SJCRH30 (cell line): ENCODE measurements at places on chromosomes 5 and 9. TPM values are rescaled to one million over a fixed set of nuclear protein-coding genes. Genes with fewer than 3 reads are reported as not detected.

DNA sequence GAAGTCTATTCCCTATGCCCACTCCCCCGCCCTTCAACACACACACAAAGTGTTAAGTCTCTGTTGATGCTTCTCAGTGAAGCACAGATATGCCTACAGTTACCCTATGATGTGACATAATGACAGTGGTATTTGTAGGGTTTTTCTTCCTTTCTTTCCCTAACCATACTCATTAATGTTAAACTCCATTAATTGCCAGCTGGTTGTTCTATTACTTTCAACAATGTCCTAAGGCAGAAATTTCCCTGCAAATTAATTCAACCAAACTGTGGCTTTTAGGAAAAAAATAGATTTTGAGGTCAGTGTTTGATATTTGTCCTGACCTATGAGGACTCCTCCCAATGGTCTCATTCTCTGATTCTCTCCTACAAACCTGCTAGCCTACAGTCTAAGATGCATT, 38.2 kb upstream of the SLCO6A1 start:
- DNase-seq = no peak

GRCh38 chr9:97975376-97975775, 7.8 kb upstream of the ANP32B start:
- no peak for DNase-seq

DNA sequence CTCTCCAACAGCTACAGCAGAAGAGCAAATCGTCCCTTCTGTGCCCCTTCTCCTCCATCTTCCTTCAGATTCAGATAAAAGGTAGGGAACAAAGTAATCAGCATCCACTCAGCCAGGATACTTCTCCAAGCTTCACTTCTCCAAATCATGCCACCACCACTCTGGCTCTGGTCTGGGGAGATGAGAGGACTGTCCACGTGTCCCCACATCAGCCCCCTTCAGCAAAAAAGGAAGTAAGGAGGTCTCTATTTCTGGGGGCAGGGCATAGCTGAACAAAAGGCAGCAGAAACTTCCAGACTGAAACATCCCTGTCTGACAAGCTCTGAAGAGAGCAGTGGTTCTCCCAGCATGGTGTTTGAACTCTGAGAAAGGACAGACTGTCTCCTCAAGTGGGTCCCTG, 116.9 kb downstream of the C5orf15 start:
- DNase-seq = no peak

DNA sequence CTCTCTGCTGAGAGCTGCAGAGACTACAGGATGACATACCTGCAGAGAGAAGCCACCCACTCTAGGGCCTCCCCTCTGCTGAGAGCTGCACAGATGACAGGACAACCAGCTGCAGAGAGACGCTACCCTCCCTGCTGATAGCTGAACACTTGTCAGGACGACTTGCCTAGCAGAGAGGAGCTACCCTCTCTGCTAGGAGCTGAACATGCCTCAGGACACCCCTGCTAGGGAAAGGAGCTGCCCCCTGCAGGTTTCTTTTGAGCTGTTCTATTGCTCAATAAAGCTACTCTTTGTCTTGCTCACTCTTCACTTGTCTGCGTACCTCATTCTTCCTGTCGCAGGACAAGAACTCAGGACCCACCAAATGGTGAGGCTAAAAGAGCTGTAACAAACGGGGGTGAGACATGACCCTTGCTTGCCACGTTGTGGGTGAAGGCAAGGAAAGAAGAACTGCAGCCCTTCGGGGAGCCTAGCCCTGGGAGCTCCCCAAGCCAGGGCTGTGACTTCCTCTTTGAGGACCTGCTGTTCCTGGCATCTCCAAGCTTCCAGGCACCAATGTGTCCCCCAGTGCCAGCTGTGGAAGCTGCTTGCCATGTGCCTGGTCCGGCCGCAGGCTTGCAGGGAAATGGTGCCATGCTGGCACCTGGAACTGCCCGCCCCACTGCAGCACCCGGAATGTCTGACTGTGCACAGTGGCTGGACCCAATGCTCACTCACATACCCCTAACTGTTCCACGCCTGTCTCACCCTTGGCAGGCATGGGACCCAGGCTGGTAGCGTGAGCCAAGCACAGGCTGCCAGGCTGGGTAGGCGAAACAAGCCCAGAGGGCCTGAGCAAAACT, 5.1 kb upstream of the TESK1 start:
- no peak for DNase-seq

DNA sequence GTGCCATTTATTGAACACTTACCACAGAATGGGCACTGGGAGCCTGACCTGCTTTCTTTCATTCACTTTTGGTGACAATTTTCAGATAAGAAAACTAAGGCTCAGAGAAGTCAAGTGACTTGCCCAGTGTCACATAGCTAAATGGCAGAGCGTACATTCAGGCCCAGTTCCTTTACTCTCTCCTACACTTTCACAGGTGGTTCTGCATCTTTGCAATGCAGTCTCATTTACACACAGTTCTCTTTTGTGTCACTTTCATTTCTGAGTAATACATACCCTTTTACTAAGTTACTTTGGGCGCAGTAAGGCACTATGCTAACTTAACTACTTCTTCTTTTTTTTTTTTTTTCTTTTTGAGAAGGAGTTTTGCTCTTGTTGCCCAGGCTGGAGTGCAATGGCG, 8.3 kb downstream of the NFIL3 start:
- no peak for DNase-seq

DNA sequence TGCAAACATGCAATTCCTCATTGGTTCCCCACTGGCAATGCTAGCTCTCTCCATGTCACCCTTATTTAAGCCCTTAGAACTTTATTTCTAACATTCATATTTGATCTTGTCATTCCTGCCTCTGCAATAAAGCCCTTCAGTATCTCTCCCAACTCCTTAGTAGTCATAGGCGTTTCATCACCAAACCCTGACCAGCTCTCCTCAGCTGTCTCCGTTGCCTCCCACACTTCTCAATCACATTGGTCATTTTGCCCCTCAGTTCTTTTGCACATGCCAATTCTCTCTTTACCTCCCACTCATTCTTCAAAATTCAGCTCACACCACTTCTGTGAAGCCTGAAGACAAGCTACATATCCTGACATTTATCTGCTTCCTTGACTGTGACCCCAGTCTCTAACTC, 2.8 kb upstream of the RUSC2 start:
- no peak for DNase-seq

DNA sequence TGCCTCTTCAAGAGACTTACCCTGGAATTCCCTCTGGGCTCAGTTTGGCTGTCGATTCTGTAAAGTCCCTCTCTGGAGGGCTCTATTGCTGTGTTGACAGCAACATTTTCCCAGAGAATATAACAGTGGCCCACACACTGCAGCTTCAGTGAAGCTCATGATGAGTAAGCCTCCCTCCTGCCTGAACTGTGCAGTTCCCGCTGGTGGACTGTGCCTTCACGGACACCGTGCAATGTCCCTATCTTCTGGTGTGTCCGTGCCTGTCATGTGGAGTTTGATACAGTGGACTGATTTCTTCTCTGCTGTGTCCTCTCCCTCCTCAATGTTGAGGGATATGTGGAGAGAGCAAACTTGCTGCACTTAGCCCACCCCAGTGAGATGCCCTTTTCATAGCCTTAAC, 109.0 kb downstream of the NTRK2 start:
- DNase-seq = no peak

DNA sequence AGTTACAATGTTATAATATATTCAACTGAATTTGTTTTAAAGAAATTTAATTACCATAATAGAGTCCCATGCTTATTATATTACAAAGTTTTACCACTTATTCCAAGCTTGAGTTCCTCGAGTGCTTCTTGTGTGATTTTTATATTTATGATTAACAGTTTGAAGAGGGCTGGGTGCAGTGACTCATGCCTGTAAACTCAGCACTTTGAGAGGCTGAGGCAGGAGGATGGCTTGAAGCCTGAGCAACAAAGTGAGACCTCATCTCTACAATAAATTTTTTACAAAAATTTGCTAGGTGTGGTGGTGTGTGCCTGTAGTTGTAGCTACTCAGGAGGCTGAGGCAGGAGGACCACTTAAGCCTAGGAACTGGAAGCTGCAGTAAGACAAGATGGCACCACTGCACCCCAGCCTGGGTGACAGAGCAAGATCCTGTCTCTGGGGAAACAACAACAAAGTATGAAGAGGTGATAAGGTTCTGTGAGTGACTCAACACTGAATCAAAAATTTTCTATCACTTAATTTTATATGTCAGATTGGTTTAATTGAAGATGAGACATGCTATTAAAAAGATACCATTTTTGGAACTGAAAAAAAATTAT, 9.2 kb downstream of the POC5 start:
- no peak for DNase-seq

GRCh38 chr9:137454597-137455358, 4.4 kb downstream of the NSMF start:
- DNase-seq = no peak

- peak; percentile 35 for DNase-seq
Observed at GRCh38 chr5:156328161-156328560, 1.2 kb downstream of the SGCD start.

DNA sequence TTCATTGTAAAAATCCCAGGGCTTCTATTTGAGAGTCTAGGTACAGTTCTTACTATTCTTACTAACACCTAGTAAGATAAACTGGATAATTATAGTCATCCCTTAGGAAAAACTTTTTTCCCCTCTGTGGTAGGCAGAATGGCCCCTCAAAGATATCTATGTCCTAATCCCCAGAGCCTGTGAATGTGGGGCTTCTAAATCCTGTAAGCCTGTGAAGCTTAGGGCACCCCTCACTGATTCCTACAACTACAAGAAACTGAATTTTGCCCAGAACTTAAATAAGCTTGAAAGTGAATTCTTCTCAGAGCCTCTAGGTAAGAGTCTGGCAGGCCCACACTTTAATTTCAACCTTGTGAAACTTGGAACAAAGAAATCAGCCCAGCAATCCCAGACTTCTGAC, 130.1 kb upstream of the ACOT12 start:
- DNase-seq = peak; percentile 6

- no peak for DNase-seq
Observed at GRCh38 chr5:149969181-149969930, 8.8 kb downstream of the SLC26A2 start.

DNA sequence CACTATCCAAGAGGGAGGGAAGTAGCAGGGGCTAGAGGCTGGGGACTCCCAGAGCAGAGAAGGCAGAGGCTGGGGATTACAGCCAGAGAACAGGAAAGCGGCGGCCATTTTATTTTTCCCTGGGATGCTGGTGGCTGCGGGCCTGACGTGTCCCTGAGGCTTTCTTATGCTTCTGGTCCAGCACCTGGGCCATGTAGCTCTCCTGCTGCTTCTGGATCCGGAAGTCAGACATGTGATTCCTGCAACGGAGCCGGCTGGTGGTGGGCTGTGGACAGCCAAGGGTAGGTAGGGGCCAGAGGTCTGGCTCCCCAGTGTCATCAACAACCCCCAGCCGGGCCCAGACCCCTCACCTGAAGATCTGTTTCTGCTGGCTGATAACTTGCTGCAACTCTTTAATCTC, 1.8 kb upstream of the PROB1 start:
- DNase-seq = no peak

DNA sequence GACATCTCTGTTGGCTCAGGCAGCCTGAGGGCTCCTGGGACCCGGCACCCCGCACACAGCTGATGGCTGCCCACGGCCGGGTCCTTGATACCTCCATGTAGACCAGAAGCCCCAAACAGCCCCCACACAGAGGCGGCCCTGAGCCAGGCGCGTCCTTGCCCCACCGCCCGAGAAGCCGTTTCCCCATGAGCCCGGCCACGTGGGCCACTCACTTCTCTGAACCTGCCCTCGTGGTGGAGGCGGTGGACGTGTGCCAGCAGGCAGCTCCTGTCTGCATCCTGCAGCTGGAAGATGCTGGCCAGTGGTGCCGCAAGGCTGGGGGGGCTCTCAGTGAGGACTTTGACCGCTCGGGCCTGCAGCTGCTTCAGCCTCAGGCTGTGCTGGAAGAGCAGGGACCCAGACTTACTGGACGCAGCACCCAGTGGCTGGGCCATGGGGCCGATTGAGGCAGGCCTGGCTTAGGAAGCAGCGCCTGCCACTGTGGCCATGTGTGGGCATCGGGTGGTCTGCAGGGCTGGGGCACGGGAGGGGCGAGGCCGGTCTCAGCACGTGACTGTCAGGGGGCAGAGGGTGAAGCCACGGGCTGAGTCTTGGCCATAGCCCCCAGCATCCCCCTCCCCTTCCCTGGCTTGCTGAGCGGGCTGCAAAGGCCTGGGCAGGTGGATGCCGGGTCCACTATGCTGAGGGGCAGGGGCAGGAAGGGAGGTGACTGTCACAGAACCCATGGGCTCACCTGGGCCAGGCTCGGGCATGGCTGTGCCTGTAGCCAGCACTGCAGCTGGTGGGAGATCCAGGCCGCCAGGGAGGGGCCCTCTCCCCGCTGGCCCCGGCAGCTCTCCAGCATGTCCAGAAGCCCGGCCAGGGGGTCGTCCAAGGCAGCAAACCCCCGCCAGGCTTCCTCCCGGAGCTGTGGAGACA, 50.0 kb downstream of the EXD3 start:
- peak; percentile 56 for DNase-seq

- no peak for DNase-seq
Observed at GRCh38 chr9:21590058-21590996, 108.2 kb upstream of the IFNE start.

GRCh38 chr5:121667292-121667691, 184.4 kb upstream of the FTMT start:
- no peak for DNase-seq

DNA sequence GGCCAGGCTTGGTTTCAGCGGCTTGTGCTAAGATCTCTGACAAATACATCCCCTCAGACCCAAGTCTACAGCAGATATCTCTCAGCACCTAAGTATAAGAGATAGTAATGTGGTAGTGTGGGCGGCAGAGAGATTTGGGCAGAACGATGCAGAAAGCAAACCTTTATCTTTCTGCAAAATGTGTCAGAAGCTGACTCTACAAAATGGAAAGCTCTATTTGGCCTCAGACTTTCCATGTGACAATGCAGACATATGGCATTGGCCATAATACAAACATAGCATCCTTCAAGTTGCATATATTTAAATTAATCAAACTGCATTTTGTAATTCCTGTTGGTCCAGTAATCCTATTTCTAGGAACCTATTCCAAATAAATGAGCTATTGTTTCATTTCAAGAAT, 102.5 kb upstream of the RAI14 start:
- DNase-seq = no peak

- DNase-seq = no peak
Observed at GRCh38 chr5:141805874-141806595, 72.2 kb downstream of the PCDH1 start.

DNA sequence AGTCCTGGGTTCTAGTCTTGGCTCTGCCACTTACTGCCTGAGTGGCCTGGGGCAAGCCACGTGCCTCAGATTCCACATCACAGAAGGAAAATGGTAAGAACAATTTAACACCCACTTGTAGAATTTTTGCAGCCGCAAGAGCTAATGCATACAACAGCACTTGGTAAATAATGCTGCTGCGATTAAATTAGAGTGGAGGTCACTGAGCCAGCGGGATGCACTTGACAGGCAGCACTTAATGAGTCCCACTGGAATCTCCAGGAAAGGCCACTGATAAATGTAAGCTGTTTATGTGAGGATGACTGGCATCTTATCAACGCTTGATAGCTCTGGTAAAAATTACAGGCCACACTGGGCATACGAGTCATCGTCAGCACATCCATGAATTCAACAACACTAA, 59.4 kb upstream of the UBTD2 start:
- no peak for DNase-seq

Gene CER1
- not detected in 2 replicates for total RNA-seq

Gene PRDM9
- total RNA-seq = not detected in 2 replicates

Gene HEMGN
- not detected in 2 replicates for total RNA-seq

Gene OR1J2
- total RNA-seq = not detected in 2 replicates

Gene IL9
- total RNA-seq = not detected in 2 replicates

Gene AK6
- 57.5 and 64.0 TPM in 2 replicates for total RNA-seq

Gene LCN10
- total RNA-seq = 0.10 TPM in 1 of 2 replicates, not detected in the other

Gene MARVELD2
- 0.20 and 0.28 TPM in 2 replicates for total RNA-seq

Gene AP3S1
- total RNA-seq = 139 and 141 TPM in 2 replicates

Gene CAMK4
- total RNA-seq = 18.1 and 19.3 TPM in 2 replicates

Gene FXN
- total RNA-seq = 13.0 and 14.4 TPM in 2 replicates

Gene GLDC
- total RNA-seq = not detected in 2 replicates

Gene OBP2B
- total RNA-seq = not detected in 2 replicates

Gene ZDHHC11B
- total RNA-seq = 0.22 TPM in 1 of 2 replicates, not detected in the other

Gene RLN1
- total RNA-seq = not detected in 2 replicates

Gene LURAP1L
- 5.3 and 6.4 TPM in 2 replicates for total RNA-seq
